Activated CD8-positive, alpha-beta T cell treated with anti-CD3 and anti-CD28 coated beads for 36 hours (primary cell): ENCODE measurements at places on chromosomes 3 and 15.

- DNase-seq, result no peak
Measured at GRCh38 chr15:58546635-58547627, 115.1 kb downstream of the LIPC start.

- DNase-seq, result no peak
Measured at GRCh38 chr15:68317281-68318007, 39.9 kb downstream of the FEM1B start.

GRCh38 chr3:143648708-143649107 lies 199.6 kb downstream of the SLC9A9 start:
- peak; percentile 10 for DNase-seq

DNA sequence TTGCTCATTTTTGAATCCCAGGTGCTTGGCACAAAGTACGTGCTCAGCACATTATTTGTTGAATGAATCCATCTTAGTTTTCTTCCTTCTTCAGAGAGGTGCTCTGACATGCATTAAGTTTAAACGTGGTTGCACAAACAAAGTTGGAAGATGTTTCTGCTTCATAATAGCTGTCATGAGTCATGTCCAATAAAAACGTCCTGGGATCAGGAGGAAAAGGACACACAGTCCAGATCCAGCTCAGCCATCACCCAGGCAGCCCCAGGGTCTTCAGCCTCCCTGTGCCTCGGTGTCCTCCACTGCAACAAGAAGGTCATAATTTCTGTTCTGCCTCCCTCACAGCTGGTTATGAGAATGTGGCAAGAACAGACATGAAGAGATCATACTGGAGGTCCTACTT lies 55.4 kb downstream of the CCNL1 start:
- no peak for DNase-seq

DNA sequence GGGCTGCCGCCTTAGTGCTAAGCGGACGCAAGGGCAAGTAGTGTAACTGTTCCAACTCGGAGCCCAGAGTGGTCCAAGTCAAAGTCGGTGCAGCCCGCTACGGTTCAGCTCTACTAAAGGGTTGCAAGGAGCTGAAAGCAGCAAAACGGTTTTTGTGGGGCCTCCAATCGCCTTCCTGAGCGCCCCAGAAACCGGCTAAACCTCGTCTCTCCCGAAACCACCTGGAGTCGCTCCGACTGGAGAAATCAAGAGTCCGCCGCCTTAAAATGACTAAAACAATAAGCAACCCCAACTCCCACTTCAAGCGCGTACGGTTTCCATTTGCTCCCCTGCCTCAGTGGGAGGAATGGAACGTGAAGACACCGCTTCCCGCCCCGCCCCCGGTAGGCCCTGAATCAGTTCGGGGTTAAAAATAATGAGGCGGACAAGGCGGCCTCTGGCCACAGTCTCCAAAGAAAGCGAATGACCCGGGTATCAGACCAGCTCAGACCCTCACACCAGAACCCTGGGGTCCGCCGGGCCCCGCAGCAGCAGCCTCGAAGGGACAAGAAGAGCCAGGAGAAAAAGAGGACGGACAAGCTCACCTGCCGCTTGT lies 401 bp downstream of the SEC11A start:
- DNase-seq, result peak; percentile 73

GRCh38 chr3:187694801-187695200 lies 7.6 kb downstream of the RTP2 start:
- DNase-seq, result no peak
